Hepatocyte (in vitro differentiated cells): ENCODE measurements at places on chromosomes 2 and 18.
A peak's percentile ranks its signal among the peaks of the same experiment; 100 is the strongest.

GRCh38 chr18:59048378-59048777 is 91.3 kb upstream of the SEC11C start:
- DNase-seq: no peak

GRCh38 chr18:13546638-13547037 is 179.7 kb downstream of the FAM210A start:
- no peak for DNase-seq

- no peak for DNase-seq
These were observed 49.9 kb downstream of the PLEKHA3 start for GRCh38 chr2:178530131-178530530.

- peak; percentile 52 for DNase-seq
These were observed 228.0 kb upstream of the SMAD7 start for GRCh38 chr18:49178736-49179135.

- no peak for DNase-seq
These were observed 35.5 kb downstream of the ZC3H6 start for GRCh38 chr2:112310906-112311305.

- DNase-seq: no peak
These were observed 7.0 kb upstream of the STK39 start for GRCh38 chr2:168254158-168254935.

GRCh38 chr2:159088906-159089305 is 120.5 kb downstream of the TANC1 start:
- no peak for DNase-seq

DNA sequence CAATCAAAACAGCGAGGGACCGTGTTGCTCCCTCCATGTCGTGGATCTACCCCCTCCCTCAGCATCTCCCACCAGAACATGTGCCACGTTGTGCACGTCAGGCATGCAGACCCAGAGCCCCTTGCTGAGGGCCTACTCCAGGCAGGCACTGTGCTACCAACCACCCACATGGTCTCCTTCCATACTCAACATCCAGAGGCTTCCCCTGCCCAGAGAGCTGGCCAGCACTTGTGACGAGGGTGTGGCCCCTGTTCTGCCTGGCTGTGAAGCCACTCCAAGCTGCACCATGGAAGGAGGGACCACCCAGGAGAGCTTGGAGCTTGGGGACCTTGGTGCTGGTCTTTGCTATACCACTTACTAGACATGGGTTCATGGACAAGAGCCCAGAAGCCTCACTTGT is 40.5 kb downstream of the REEP1 start:
- DNase-seq: no peak

DNA sequence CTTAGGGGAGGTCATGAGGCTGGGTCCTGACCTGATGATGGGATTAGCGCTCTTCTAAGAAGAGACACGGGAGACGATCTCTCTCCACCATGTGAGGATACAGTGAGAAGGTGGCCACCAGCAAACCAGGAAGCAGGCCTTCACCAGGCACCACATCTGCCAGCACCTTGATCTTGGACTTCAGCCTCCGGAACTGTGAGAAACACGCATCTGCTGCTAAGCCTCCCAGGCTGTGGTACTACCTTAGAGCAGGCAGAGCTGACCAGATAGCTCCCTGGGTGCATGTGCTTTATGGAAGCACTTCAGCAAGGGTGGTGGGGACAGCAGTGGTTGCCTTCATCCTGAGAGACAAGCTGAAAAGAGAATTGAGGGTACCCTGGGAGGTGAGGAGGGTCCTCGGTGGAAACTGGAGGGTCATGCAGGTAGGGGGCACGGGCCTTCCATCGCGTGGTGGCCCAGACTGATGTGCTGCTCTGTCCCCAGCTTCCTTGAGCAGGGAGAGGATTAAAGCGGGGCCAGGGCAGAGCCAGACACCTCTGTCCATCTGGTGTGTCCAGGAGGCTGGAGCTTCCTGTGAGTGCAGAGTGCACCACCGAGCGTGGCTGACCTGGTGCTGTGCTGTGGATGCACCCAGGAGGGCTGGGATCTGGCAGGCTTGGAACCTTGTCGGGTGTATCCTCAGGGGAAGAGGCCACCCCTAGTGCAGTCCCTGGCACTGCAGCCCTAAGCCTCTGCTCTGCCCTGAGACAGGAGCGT is 42.9 kb upstream of the HS6ST1 start:
- DNase-seq: no peak

GRCh38 chr2:76330865-76331264 is 620.1 kb upstream of the GCFC2 start:
- no peak for DNase-seq

GRCh38 chr2:41717839-41718238 is 330.0 kb upstream of the PKDCC start:
- no peak for DNase-seq

DNA sequence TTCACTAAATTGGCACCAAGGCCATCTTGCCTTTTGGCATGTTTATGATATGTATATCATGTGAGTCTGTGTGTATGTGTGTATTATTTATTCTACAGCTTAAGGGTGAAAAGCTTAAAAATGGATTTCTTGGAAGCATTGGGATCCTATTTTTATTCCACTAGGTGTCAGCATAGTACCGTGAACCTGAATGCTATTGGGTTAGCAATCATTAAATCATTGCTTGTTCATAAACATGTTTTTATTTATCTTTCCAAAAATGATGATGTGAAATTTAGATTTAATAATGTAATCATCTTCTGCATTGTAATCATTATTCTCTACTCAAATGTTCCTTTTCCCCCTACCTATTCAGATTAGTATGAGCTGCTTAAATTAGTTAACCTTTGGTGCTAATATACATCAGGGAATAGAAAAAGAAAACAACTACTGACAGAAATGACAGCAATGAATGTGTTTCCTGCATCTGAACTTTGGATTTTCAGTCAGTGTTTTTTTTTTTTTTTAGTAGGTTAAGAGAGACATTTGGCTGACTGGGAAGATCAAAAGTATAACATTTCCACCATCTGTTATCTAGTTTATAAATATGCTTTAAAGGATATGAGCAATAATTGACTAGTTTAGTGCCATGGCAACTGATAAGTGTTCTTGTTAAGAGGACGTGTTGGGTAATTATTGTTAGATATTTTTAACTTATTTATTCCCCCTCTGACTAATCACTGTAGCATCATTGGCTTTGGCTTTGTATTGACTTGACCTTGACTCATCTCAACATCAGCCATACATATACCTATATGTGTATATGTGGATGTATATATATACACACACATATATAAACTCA is 14.1 kb upstream of the ZSWIM2 start:
- DNase-seq: peak; percentile 32

DNA sequence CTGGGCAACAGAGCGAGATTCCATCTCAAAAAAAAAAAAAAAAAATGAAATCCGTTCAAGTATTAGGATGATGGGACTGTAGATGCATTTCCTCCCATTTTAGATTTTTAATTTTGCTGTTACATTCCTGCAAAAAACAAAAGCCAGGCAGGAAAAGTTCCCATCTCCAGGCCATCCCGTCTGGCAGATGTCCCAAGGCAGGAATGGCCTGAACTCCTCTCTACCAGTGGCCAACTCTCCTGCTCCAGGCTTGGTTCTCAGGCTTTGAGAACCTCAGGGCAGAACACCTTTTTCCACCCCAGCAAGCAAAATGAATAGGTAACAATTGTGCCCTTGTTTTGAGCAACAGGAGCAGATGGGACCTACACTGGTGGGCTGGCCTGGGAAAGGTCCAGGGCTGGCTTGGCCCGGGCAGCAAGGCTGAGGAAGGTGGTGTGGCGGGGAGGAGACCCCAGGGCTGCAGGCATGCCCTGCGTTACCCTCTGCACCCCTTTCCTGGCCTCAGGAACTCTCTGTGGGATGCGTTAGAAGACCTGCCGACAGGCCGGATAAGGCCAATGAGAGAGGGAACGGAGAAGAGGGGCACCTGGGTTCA is 86.0 kb downstream of the FAM210A start:
- DNase-seq: no peak

DNA sequence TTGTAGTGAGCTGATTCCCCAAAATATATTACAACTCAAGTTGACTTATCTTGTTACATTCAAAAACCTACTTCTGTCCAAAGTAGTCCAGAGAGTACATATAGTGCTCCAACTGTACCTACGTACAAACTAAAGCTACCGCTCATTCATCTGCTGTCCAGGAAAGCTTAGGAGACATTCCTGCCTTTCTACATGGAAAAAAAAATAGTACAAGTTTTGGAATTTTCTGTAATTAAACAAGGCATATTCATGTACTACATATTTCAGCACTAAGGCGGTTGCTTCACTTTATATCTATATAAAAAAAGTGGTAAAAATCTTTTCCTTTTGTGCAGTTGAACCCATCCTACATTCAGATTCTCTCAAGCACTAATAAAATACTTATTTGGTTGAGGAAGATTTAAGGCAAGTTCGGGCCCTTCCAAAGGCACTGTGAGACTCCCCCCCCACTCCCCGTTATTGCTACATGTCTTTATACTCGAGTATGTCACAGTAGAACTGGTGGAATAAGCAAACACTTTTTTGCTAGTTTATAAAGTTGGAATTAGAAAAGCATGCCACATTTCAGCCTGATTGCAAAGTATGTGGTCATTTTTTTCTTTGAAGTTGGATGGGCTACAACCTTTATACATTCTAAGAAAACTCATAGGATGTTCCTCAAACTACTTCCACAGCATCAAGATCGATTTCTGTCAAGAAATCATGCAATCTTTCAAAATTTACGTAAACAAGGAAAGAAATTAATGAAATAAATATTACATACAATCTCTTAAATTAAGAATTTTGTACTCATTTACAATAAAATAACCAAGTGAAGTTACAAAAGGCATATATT is 3.7 kb downstream of the ZFP36L2 start:
- DNase-seq: peak; percentile 39

DNA sequence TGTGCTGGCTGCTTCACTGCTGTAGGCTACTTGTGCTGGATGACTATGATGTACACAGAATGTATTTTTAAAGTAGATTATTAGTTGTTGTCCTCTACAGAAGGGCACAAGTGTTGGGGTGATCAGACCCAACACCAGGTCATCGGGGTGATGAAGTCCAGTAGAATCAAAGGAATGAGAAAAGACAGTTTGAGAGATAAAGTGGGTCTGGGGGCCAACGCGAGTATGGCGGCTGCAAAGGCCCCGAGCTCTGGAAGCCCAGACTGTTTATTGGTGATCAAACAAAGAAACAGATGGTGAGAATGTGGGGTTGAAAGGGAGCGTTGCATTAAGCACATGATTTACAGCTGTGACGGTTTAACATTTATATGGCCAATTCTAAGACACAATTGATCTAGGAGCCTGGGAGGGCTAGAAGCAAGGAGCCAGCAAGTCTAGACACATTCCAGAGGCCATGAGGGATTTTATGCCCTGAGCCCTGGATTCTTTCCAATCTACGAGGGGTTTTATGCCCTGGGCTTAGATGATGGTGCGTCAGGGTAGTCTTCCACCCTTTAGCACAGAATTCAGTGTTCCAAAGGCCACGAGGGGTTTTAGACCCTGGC is 153.5 kb downstream of the AGPS start:
- no peak for DNase-seq

- no peak for DNase-seq
These were observed 111.9 kb upstream of the TEX51 start for GRCh38 chr2:126786765-126787164.

GRCh38 chr2:96637385-96638143 is 548 bp downstream of the KANSL3 start:
- DNase-seq: peak; percentile 91

- DNase-seq: no peak
These were observed 311.1 kb downstream of the NRXN1 start for GRCh38 chr2:50720697-50721315.

GRCh38 chr2:177393203-177393755 is 706 bp downstream of the AGPS start:
- peak; percentile 28 for DNase-seq

DNA sequence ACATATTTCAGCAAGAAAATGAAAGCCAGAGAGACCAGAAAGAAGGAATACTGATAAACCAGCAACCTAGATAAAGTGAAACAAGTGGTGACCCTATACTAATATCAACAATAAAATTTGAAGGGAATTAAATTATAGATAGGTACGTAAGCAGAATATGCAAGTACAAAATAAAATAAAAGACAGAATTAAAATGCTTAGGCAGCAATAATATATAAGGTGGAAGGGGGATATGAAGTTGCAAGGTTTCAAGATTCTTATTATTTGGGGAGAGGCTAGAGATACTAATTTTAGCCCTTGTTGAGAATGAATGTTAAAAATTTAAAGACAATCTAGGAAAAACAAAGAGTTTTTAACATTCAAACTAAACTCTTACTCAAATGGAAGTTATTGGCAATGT is 39.6 kb downstream of the HDLBP start:
- DNase-seq: no peak

- DNase-seq: no peak
These were observed 184.1 kb upstream of the GLI2 start for GRCh38 chr2:120551522-120551921.

DNA sequence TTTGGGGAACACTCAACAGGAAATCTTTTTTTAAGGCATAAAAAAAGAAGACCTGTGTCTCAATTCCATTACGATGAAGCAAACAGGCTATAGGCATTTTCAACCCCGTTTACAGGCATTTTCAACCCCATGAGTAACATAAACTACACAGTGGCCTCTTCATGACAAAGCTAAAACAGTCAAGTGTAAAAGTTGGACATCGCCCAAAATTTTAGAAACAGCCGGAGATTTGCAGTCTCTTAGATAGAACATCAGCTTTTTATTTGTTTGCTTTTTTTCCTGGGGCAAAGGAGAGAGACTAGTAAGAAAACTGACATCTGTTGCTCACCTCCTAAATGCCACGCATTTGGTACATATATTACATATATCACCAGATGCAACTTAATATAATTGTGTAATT is 173.7 kb downstream of the CMPK2 start:
- no peak for DNase-seq

DNA sequence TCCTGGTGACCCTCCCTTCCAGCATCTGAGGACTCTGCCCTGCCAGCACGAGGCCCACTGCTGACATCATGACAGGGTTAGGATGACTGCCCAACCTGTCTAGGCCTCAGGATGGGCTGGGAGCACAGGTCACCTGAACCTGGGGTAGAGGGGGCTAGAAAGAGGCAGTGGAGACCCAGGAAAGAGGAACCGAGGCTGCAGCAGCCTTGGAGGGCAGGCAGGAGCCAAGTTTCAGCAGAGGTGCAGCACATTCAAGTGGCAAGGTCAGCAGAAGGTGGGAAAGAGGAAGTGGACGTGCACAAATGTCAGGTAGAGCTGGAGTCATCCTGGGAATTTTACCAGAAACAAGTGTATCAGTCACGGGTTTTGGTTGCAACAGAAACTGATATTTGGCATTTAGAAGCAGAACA is 13.6 kb upstream of the RAB10 start:
- peak; percentile 35 for DNase-seq

GRCh38 chr2:139492131-139492680 is 712.0 kb upstream of the NXPH2 start:
- no peak for DNase-seq
